ENCODE measurements at places on chromosomes 2 and 18.
A peak's percentile ranks its signal among the peaks of the same experiment; 100 is the strongest.

- peak; percentile 61 for DNase-seq
Observed at GRCh38 chr18:24346254-24346653, 51.4 kb downstream of the OSBPL1A start.

- no peak for DNase-seq
Observed at GRCh38 chr2:176024083-176024482, 22.0 kb upstream of the LNPK start.

GRCh38 chr2:241230435-241230834 is 42.0 kb downstream of the ANO7 start:
- DNase-seq: no peak

- no peak for DNase-seq
Observed at GRCh38 chr2:58291726-58292438, 50.8 kb upstream of the FANCL start.

GRCh38 chr18:38750751-38751150 is 1185.2 kb upstream of the CELF4 start:
- DNase-seq: no peak

Measured in iris pigment epithelial cell (primary cell).